ENCODE measurements at places on chromosomes 3 and 15. TPM values are rescaled to one million over a fixed set of nuclear protein-coding genes. Genes with fewer than 3 reads are reported as not detected.

COL6A6 gene
- total RNA-seq: not detected

IL12A gene
- 9.1 TPM for total RNA-seq

XRN1 gene
- total RNA-seq: 17.5 TPM

SLC41A3 gene
- 42.3 TPM for total RNA-seq

GPR160 gene
- total RNA-seq: 2.7 TPM

SLC12A1 gene
- total RNA-seq: not detected

DUOXA1 gene
- total RNA-seq: not detected

TRH gene
- total RNA-seq: not detected

RNU6-1 gene
- not detected for total RNA-seq

CYP1A2 gene
- not detected for total RNA-seq

ZNF148 gene
- total RNA-seq: 51.9 TPM

C3orf52 gene
- 9.4 TPM for total RNA-seq

CCRL2 gene
- not detected for total RNA-seq

SERP1 gene
- total RNA-seq: 186 TPM

PLCB2 gene
- total RNA-seq: not detected

SLC15A2 gene
- total RNA-seq: not detected

KBTBD13 gene
- total RNA-seq: not detected

- DNase-seq: no peak
Measured at GRCh38 chr3:121629601-121630000, 31.1 kb downstream of the HCLS1 start.

- peak; percentile 10 for DNase-seq
Measured at GRCh38 chr15:39801641-39802309, 19.1 kb upstream of the FSIP1 start.

DNA sequence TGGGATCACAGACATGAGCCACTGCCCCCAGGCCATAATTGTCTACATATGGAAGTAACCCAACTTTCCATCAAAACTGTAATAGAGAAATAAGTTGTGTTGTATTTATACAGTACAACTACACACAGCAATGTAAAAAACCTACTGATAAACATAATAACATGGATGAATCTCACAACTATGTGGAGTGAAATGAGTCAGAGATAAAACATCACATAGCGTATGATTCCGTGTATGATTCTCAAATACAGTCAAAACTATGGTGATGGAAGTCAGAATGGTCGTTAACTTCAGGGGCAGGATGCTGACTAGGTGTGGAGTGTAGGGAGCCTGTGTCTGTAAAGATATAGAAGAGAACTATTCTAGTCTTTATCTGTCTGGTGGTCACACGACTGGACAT is 332.7 kb upstream of the SLCO3A1 start:
- no peak for DNase-seq

GRCh38 chr15:84878504-84878903 is 6.0 kb upstream of the SLC28A1 start:
- peak; percentile 53 for DNase-seq

DNA sequence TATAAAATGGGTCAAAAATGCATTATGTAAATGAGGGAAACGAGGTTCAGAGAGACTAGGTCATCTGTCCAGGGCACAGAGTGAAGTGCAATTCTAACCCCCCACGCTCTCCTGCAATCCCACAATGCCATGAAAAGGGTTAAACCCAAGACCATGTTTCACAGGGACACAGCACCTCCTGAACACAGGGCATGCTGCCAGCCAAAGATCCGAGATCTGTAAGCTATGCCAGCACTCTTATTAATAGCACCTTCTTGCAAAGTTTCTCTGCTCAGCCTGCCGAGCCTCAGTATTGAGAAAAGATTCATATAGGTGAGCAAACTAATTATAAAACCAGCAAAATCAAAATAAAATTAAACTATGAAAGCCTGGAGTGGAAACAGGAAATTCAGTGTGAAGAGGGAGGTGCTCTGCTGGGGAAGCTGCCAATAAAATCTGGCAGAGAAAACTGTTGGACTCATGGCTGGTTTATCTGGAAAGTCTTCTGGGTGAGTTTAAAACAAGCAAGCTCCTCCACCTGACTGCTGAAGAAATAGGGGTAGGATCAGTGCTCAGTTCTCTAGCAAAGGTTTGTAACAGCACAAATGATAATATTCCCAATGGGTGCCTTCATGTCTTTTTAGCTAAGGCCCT is 50.3 kb downstream of the LRIG1 start:
- DNase-seq: peak; percentile 46

GRCh38 chr3:87691109-87691508 is 367.7 kb downstream of the CGGBP1 start:
- DNase-seq: peak; percentile 17

DNA sequence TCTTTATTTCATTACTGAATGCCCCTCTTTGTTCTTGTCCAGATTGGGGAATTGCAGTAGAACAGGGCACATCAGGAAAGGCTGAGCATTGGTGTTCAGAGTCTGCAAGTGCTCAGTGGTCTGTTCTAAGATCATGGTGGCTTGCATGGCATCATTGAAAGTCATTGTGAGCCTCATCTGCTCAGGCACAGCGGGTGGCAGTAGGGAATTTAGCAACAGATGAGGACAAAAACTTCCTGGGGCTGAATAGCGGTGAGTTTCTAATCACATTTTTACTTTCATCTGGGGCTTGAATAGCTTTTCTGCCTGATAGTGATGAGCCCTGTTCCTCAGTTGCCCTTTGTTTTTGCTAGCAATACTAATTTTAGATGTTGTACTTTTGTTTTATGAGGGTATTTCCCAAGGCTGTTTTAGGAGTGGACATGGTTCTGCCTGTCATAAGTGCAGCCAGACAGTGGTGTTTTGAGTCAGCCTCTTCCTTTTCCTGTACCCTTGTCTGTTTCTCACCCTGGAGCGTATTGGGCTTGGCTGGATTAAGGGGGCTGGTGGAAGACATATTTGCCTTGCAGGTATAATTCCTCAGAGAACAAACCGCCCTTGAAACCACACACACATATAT is 127.2 kb upstream of the IL12A start:
- no peak for DNase-seq

DNA sequence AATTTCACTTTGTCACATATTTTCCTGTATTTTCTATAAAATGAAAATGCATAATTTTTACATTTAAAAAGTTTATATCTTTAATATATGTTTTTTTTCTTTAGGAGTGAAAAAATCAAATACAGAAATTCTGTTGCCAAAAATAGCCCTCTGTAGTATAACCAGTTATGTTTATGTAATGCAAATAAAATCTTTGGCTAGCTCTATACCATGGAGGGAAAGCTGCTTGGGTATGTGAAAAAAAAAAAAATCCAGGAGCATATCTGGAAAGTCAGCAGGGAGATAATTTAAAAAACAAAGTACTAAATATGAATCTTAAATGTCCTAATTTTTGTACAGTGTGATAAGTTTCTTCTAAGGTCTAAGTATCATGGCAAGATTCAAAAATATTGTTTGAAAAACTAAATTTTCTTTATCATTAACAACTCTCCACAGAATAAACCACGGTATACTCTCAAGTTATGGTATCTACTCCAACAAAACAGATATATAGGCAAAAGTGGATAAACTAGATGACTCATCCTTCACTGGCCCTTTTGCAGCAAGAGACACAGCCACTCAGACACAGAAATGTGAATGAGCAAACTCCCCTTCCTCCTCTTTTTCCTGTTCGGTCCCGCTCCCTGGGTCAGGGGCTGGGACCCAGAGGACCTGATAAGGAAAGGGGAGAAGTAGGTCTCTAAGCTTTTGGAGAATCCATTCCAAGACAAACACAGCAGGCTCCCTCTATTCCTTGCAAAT is 66.6 kb downstream of the PDZRN3 start:
- DNase-seq: no peak

DNA sequence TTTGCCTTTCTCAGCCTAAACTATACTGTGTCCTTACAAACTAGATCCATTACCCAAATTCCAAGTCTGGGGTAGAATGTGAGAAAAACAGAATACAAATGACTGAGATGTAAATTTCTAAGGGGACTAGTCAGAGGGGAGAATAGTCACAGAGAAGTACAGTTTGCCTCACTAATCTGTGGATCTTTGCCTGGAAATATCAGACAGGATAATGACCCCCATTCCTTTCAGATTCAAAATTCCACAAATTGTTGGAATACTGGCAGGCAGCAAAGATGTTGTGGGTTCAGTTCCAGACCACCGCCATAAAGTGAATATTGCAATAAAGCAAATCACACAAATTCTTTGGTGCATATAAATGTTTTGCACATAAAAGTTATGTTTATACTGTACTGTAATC is 762.8 kb upstream of the NR2F2 start:
- peak; percentile 16 for DNase-seq

DNA sequence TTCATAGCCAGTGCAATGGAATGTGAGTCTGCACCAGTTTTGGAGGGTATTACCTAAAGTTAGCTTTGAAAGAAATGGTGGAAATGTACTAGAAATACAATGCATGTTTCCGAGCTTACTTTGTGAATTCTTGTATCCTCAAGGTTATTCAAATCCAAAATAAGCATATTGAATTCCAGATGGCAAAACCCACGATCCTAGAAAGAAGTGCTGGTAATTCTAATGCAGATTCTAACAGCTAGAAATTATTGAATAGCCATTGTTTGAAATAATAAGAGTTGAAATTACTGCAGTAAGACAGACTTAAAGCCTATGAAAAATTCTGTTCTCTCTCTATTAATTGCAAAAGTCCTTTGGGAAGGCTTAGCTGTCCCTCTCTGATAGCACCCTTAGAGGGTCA is 258.4 kb downstream of the CHL1 start:
- no peak for DNase-seq

DNA sequence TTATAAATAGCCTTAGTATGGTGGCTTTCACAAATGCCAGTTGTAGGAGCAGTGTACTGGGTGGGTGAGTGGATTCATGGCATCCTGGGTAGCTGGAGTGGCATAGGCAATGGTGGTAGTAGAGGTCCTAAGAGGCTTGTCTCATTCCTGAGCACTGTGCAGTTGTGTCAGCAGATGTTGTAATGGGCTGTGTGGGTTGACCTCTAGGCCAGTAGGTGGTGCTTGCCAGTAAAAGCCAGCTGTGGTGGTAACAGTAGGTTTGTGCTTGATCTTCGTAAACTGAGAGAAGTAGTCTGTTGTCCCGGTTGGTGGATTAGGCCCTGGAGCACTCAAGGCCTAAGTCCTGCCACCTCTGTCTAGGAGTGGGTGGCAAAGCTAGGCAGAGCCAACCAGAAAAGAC is 149.7 kb upstream of the SUCLG2 start:
- no peak for DNase-seq

DNA sequence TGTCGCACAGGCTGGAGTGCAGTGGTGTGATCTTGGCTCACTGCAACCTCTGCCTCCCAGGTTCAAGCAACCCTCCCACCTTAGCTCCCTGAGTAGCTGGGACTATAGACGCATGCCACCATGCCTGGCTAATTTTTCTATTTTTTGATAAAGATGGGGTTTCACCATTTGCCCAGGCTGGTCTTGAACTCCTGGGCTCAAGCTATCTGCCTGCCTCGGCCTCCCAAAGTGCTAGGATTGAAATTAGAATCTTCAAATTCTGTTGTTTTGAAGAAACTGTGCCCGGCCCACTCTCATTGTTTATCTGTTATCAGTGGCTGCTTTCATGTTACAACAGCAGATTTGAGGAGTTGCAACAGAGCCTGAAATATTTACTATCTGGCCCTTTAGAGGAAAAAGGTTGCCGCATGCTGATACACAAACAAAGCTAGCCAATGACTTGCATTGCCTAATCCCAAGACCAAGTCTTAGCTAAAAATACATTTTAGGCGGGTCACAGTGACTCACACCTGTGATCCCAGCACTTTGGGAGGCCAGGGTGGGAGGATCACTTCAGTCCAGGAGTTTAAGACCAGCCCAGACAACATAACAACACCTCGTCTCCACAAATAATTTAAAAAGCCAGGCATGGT is 43.2 kb upstream of the PPP4R2 start:
- peak; percentile 37 for DNase-seq

- no peak for DNase-seq
Measured at GRCh38 chr15:67047149-67047661, 18.2 kb upstream of the SMAD3 start.
